ENCODE measurements at places on chromosomes 3 and 15.

GRCh38 chr3:42491881-42492507 is 10.4 kb upstream of the VIPR1 start:
- no peak for DNase-seq

GRCh38 chr15:92971713-92972112 is 71.6 kb downstream of the CHD2 start:
- DNase-seq = no peak

- no peak for DNase-seq
Observed at GRCh38 chr15:56208185-56208584, 35.5 kb downstream of the RFX7 start.

- DNase-seq = peak; percentile 53
Observed at GRCh38 chr15:47756872-47757271, 39.6 kb downstream of the SEMA6D start.

- no peak for DNase-seq
Observed at GRCh38 chr3:188446766-188447165, 292.8 kb downstream of the LPP start.

- DNase-seq = no peak
Observed at GRCh38 chr3:142445816-142446254, 2.0 kb downstream of the XRN1 start.

GRCh38 chr3:159922861-159923312 is 65.7 kb upstream of the IL12A start:
- DNase-seq = no peak

DNA sequence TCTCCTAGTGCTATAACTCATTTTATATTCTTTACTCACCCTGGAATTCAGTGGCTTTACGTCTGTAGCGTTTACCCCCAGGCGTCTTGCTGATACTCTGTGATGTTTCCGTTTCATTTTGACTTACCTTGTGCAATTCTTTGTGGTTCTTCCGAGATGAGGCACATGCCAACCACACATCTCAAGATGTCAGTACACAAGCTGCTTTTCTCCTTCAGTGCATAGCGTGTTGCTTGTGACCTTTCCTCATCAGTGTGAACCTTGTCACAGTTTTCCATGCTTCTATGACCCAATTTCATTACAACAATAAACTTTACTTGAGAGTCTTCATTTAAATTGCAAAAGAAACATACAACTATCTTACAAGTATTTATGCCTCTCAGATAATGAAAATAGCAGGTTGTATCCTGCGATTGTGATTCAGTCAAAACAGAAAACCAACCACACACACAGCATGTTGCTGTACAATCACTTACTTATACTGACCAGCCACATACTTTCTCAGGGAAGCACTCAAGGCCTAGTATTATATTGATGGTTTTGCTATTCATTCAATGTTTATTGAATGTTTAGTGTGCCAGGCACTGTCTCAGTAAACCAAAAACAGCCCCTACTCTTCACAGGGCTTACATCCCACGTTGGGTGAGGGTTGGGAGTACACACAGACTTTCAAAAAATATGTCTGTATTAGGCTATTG is 4.6 kb upstream of the TBL1XR1 start:
- DNase-seq = no peak

DNA sequence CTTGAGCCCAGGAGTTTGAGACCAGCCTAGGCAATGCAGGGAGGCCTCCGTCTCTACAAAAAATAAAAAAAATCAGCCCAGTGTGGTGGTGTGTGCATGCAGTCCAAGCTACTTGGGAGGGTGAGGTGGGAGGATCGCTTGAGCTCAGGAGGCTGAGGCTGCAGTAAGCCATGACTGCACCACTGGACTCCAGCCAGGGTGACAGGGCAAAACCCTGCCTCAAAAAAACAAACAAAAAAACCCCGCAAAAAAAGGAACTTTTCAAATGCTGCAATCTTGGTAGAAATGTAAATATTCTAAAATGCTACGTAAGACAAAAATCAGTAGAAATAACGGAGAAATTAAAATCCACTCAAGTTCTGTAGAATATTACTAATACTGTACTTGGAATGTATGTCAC is 108.1 kb upstream of the MELTF start:
- no peak for DNase-seq

GRCh38 chr15:77720655-77721054 is 87.9 kb upstream of the LINGO1 start:
- no peak for DNase-seq

DNA sequence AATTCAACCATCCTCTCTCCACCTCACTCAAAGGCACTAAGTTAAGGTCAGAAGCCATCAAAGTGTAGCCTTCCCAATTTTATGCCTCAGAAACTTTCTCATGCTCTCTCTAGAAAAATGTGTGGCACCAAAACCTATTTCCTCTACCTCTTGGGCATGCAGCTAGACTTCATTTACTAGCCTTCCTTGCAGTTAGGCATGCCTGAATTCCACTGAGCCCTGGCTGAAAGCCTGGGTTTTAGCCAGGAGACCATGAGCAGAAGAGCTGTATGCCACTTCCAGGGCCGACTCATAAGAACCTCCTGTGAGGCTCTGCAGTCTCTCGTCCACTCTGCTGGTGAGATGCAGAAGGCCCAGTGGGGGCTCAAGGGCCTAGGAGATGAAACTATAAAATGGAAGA is 145.0 kb downstream of the MYLK start:
- no peak for DNase-seq

GRCh38 chr3:127779747-127780146 is 42.6 kb downstream of the MGLL start:
- no peak for DNase-seq

- no peak for DNase-seq
Observed at GRCh38 chr15:61081027-61081322, 148.1 kb downstream of the RORA start.

DNA sequence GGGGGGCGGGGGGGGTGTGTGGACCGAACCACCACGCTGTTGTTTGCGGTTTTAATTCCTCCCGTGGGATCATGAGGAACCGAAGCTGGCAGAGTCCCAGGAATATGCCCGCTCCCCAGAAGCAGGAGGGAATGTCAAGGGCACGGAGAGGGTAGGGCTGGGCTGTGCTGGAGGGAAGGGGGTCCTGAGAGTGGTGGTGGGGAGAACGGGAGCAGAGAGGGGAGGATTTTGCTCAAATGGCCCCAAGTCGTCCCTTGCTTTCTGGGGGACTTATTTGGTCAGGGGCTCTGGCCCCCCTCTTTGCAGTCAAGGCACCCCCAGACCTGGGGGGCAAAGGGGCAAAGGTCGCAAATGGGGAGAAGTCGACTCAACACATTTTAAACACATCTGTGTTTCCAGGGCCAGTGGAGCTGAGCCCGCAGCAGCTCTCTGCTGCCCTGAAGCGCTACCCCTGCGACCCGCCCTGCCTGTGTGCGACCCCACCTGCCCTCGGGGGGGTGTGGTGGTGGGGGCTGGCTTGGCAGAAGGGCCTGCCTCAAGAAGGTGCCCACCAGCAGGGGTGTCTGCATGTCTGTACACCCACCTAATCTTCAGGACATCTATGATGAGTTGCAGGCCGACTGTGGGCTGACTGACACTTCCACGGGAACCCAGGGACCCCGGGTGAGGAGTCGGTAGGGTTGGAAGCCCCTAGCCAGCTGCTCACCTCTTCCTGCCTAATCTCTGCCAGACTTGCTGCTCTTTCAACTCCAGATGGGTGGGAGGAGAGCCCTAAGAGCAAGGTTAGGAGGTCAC is 602 bp upstream of the ATP2B2 start:
- no peak for DNase-seq

- no peak for DNase-seq
Observed at GRCh38 chr3:197219619-197220018, 78.8 kb downstream of the DLG1 start.

DNA sequence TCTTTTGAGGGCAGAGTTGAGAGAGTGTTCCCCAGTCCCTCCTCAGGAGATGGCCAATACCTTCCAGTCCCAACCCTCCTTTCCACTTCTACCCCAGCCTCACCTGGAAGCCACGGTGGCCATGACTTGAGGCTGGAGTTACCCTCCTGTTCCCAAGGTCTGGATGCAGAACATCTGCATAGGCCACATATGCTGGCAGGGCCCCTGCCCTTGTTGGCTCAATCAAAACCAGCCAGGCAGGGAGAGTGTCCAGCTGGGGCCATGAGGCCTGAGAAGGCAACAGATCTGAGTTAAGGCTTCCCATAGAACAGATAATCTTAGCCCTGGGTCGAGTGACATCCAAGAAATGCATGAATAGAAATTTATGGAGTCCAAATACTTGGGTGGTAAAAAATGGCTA is 23.6 kb upstream of the VIPR1 start:
- no peak for DNase-seq

GRCh38 chr15:41866263-41866703 is 27.6 kb downstream of the SPTBN5 start:
- DNase-seq = no peak

DNA sequence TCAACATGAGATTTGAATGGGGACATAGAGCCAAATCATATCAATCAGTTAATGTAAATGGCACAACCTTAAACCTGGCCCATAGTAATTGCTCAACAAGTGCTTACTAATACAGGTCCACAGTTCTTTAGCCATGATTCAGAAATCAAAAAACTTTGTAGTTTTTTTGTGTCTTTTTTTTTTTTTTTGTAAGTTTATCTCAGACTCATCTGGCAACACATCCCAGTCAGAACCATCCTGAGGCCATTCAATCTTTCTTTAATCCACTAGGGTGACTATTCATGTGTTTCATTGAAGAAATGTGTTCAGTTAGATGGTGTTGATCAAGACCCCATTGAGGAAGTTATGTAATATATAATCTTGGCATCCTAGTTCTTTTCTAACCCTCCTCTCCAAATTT is 65.4 kb downstream of the ABI3BP start:
- DNase-seq = no peak

GRCh38 chr3:40504636-40505430 is 1.0 kb upstream of the ZNF620 start:
- DNase-seq = peak; percentile 93

DNA sequence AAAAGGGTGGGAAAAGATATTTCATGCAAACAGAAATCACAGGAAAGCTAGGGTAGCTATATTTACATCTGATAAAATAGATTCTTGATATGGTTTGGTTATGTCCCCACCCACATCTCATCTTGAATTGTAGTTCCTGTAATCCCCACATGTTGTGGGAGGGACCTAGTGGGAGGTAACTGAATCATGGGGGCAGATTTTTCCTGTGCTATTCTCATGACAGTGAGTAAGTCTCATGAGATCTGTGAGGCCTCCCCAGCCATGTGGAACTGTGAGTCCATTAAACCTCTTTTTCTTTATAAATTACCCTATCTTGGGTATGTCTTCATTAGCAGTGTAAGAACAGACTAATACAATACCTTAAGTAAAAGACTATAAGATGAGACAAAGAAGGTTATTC is 558.1 kb downstream of the RSL24D1 start:
- DNase-seq = no peak

DNA sequence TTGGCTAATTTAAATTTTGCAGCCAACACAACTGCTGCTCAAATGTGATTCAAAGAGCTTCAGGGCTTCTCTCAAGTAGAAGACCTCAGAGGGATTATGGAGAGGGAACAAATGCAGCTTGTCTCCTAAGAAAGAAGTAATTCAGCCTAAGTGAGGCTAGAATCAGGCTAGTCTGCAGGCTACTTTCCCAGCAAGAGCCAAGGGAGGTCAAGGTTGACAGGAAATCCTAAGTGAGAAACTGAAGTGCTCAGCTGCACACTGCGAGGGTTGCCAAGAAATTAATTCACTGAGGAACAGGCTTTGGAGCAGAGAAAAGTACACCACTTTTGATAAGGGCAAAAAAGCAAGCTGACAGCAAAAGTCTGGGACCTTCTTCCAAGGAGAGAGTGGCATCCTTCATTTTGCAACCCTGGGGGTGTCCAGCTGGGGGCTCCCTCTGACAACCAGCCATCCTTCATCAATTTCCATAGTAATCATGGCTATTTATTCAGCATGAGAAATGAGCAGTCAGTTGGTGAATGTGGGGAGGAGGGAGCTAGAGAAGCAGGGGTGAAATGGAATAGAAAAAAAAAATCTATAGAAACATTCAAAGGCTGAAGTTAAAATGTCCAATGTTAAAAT is 646.4 kb upstream of the ADAMTS9 start:
- no peak for DNase-seq

- no peak for DNase-seq
Observed at GRCh38 chr15:101025896-101026631, 106.9 kb downstream of the LRRK1 start.

DNA sequence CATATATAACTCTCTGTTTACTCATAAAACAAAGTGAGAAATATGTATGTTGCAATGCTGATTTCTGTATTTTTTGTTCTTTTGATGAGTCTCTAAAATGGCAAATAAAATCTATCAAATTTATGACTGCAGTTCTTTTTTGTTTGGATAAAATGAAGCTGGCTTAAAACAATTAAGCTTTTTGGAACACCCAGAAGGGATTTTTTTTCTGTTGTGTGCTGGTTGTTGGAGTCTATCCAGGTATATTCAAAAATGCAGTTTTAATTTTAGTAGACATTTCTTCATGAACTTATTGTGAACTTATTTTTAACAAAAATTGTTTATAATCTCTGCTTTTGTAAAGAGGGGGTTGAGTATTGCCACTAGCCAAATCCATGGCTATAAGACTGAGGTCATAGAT is 405.5 kb downstream of the RAP2B start:
- DNase-seq = no peak

DNA sequence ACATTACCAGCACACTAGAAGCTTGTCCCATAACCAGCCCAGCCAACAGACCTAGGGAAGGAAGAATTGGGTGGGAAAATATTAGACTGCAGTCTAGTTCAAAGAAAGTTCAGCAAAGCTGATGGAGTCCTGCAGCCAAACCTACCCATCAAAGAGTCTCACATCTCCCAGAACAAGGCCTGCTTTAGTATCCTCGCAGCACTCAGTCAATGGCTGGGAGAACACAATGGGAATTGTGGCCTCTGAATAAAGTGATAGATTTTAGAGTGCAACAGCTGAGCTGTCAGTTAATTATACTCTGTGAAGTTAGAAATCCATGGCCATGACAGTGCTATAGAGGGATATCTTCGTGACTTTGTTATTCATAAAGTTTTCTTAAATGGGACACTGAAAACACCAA is 207.2 kb upstream of the NAALADL2 start:
- DNase-seq = no peak

DNA sequence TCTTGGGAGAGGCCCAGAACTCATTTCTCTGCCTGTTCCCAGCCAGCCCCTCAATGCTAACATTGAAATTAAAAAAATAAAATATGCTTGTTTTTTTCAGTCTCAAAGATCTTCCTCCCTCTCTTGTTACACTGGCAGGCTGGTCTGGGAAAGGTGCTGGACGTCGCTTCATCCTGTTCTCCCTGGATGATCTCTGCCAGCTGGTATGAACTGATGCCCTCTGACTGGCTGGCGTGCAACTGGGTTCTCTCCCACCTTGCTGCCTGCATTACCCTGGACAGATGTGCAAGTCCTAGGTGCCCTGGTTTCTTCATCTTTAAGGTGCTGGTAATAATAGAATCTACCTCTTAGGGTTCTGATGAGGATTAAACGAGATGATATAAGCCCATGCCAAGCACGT is 263.9 kb upstream of the PROK2 start:
- DNase-seq = no peak

GRCh38 chr3:172595664-172596393 is 72.6 kb upstream of the TNFSF10 start:
- DNase-seq = peak; percentile 76

DNA sequence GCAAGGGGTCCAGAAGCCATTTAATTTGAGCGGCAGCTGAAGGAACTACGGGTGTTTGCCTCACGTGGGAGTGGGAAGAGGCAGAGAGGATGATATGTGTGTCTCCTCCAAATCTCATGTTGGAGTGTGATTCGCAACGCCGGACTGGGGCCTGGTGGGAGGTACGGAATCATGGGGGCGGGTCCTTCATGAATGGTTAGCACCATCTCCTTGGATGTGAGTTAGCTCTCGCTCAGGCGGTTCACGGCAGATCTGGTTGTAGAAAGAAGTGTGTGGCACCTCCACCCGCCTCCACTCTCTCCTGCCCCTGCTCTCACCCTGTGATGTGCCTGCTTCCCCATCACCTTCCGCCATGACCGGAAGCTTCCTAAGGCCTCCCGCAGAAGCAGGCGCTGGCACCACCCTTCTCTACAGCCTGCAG is 25.4 kb downstream of the XXYLT1 start:
- DNase-seq = no peak

Measured in SW 1271 (cell line).